ENCODE measurements at places on chromosomes 13 and 19. TPM values are rescaled to one million over a fixed set of nuclear protein-coding genes. Genes with fewer than 3 reads are reported as not detected.

FARP1 gene
- 123 TPM for total RNA-seq

NLRP4 gene
- not detected for total RNA-seq

MPND gene
- 10.5 TPM for total RNA-seq

GPR183 gene
- 3.0 TPM for total RNA-seq

OR7C1 gene
- not detected for total RNA-seq

ZMYM2 gene
- total RNA-seq = 125 TPM

SLITRK5 gene
- total RNA-seq = 7.4 TPM

CD22 gene
- 18.4 TPM for total RNA-seq

PRSS57 gene
- not detected for total RNA-seq

NXNL1 gene
- not detected for total RNA-seq

DACH1 gene
- not detected for total RNA-seq

SDHAF1 gene
- 96.8 TPM for total RNA-seq

SLAIN1 gene
- total RNA-seq = 25.4 TPM

MTUS2 gene
- 1.0 TPM for total RNA-seq

ACER1 gene
- not detected for total RNA-seq

PPP1R13L gene
- total RNA-seq = 41.2 TPM

CYP4F8 gene
- total RNA-seq = not detected

REX1BD gene
- total RNA-seq = 95.0 TPM

NKPD1 gene
- total RNA-seq = 0.81 TPM

NECTIN2 gene
- 131 TPM for total RNA-seq

SIGLEC12 gene
- 0.11 TPM for total RNA-seq

RNF113B gene
- total RNA-seq = not detected

LGALS7B gene
- total RNA-seq = not detected

LHB gene
- not detected for total RNA-seq

BEST2 gene
- total RNA-seq = not detected

ASF1B gene
- total RNA-seq = 1.1 TPM

UBE2L5 gene
- not detected for total RNA-seq

FFAR2 gene
- total RNA-seq = not detected

PSMC4 gene
- total RNA-seq = 220 TPM

ZNF709 gene
- 7.6 TPM for total RNA-seq

SIX5 gene
- total RNA-seq = 22.4 TPM

EXOSC5 gene
- 15.1 TPM for total RNA-seq

ZNF681 gene
- 2.1 TPM for total RNA-seq

ARL11 gene
- total RNA-seq = 1.2 TPM

ADAT3 gene
- 6.3 TPM for total RNA-seq

TEX101 gene
- not detected for total RNA-seq

CCNA1 gene
- total RNA-seq = 0.83 TPM

C1QTNF9 gene
- total RNA-seq = not detected

KLK4 gene
- total RNA-seq = 3.1 TPM
